ENCODE measurements at places on chromosomes 3 and 15.

GRCh38 chr15:42385206-42385979 is 26.1 kb downstream of the CAPN3 start:
- DNase-seq, result peak; percentile 37

GRCh38 chr15:36960947-36961227 is 139.5 kb downstream of the MEIS2 start:
- DNase-seq, result no peak

- peak; percentile 40 for DNase-seq
Measured at GRCh38 chr3:196969660-196970546, 1.3 kb upstream of the PIGZ start.

DNA sequence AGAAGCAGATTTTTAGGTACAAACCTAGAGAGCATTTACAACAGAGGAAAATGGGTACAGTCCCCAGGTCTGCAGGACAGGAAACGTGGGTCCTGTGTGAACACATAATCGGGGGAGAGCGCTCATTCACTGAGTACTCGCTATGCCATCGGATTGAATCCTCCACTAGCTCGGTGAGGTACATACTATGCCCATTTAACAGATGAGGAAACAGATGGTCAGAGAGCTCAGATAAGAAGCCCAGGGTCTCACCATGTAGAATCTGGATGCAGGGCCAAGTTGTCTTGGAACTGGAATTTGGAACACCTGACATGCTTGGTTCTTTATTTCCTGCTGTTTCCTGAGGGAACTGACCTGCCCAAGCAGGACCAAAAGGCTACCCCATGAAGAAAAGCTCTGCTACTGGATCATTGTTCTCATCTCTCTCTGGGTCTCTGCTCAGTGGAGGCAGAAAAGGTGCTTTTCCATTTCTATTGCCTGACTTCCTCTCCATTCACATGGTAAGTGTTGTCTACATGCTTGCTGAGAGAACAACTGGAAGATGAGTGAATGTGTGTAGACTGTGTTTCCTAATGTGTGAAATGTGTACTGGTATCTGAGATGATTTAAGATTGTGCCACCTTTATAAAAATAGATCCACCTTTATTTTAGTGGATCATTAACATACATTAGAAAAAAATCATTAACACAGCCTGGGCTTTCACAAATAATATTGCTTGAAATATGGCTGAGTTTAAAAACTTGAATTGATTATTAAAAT is 89.1 kb downstream of the TGFBR2 start:
- DNase-seq, result no peak

DNA sequence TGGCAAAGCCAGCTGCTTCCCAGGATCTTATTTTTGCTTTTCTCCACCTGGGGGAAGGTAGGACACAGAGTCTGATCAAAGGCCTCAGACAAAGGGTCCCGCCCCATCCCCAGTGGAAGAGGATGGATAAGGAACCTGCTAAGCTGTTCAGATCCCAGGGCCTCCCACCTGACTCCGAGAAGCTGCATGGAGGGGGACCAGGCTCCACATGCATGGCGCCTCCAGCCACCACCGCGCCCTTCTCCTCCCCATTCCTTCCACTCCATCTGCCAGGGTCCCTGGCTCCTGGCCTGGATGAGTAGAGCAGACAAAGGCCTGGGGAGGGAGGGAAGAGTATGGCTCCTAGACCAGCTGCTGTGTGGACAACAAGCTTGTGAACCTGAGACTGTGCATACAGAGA is 20.0 kb upstream of the CRABP1 start:
- no peak for DNase-seq

GRCh38 chr3:29186131-29186599 is 94.7 kb upstream of the RBMS3 start:
- DNase-seq, result peak; percentile 70

DNA sequence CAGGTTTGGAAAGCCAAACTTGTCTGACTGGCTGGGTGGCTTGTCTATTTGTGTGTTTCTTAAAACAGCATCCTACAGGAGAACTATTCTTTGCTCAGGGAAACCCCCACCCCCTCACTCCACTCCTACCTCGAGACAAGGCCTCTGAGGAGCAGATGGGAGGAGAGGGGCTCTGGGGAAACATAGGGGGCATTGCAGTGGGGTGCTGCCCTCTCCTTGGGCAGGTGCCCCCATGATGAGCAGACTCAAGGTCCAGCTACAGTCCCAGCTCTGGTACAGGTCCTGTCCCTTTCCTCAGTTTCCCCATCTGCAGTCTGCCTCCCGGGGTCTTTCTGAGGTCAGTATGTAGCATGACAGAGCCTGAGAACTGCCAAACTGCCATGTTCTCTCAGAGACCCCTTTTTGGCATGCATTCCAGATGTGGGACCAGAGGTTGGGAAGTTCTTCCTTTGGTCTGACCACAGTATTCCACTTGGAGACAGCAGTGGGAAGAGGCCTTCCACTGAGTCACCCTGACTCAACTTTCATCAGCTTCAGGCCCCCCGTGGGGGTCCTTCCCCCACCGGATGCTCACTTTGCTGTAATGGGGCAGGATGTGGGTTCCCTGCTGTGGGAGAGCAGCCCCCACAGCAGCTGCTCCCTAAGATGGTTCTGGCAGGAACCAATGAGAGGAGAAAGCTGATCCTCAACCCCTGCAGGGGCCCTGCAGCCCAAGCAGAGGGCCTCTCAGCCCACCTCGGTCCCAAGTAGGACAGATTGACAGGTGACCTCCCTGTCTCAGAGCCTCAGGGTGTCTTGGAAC is 32.3 kb upstream of the CYP11A1 start:
- no peak for DNase-seq

- DNase-seq, result no peak
Measured at GRCh38 chr3:195873971-195874370, 34.4 kb downstream of the TNK2 start.
